ENCODE measurements at places on chromosomes 3 and 15.

- no peak for DNase-seq
These were observed 1029.8 kb upstream of the GBE1 start for GRCh38 chr3:82791241-82791640.

DNA sequence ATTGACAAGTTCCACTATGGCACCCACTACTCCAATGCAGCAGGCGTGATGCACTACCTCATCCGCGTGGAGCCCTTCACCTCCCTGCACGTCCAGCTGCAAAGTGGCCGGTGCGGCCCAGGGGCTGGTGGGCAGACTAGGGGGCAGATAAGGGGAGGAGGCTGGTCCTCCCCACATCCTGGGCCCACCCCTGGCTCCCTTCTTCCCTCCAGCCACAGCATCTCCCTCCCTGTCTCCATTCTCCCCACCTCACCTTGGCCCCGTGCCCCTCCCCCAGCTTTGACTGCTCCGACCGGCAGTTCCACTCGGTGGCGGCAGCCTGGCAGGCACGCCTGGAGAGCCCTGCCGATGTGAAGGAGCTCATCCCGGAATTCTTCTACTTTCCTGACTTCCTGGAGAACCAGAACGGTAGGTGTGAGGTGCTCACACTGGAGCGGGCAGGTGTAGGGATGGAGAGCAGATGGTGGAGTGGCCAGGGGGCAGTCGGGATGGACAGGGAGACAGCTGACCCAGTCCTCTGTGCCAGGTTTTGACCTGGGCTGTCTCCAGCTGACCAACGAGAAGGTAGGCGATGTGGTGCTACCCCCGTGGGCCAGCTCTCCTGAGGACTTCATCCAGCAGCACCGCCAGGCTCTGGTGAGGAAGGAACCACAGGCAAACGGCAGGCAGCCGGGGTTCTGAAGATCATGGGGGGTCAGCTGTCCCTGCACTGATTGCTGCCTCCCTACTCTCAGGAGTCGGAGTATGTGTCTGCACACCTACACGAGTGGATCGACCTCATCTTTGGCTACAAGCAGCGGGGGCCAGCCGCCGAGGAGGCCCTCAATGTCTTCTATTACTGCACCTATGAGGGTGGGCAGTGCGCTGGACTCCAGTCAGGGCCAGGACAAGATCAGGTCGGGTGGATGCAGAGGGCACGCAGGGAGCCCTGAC is 26.0 kb downstream of the NBEAL2 start:
- no peak for DNase-seq

GRCh38 chr3:43874731-43875130 is 184.0 kb downstream of the ABHD5 start:
- no peak for DNase-seq

DNA sequence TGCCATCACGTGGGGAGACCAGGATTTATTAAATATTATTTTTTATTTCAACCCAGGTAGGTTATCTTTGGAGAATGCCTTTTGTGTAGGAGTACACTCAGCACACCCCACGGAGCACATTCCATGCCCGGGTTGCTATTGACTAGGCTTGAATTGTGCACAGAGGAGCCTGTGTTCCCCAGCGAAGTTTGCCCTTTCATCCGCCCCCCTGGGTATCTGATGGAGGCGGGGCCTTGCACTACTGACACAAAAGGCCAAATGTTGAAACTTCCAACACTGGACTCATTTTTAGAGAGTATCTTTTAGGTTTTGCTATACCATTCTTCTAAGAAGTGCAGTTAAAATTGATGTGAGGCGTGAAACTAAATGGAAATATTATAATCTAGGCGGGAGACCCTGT is 39.3 kb upstream of the PPP4R2 start:
- DNase-seq, result no peak

DNA sequence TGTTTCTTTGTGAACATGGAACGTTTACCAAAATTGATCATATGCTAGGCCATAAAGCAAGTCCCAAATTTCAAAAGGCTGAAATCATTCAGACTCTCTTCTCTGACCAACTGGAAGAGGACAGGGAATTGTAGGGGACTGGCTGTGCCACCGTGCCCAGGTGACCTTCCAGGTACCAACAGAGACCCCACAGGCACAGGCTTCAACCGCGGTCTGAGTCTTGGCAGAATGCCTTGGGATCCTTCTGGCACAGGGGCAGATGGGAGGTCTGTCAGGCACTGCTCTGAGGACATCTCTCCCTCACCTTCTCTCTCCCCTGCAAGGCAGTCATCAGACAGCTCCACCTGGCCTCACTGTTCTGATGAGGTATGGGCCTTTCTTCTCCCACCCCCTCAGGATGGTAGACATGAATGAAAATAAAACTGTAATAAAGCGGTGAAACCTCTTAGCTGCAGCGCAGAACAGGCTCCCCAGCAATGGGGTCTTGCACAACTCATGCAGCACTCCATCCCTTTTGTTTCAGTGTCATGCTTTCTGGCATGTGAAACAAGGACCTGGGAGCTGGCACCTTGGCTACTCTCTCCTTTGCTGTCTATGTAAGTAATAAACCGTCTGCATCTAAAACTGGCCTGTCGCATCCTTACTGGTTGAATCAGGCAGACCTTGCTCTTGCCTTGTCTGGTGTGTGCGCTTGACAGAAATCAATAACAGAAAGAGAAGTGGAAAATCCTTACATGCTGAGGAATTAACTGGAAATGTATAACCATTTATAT is 289.2 kb downstream of the KLF13 start:
- no peak for DNase-seq

GRCh38 chr3:192818126-192818525 is 90.8 kb upstream of the FGF12 start:
- DNase-seq, result no peak

GRCh38 chr3:153400641-153401040 is 238.6 kb downstream of the RAP2B start:
- no peak for DNase-seq

DNA sequence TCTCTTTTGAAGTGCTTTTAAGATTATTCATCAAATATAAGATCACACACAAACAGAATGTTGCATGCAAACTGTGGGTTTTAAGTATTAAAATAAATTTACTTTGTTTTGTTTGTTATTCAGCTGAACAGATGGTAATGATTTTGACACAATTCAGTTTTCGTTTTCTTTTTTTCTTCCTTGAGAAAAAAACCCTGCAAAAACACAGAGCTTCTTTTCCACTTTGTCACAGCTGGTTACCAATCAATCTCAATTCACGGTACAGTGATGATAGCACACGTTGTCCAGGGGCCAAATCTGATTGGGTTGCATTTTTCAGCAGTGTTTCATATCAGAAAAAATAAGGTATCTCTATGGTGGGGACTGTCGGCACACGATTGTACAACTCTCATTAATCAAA is 473.6 kb downstream of the ROBO2 start:
- no peak for DNase-seq

- DNase-seq, result no peak
These were observed 3.9 kb downstream of the C3orf22 start for GRCh38 chr3:126554560-126555525.

- no peak for DNase-seq
These were observed 509.5 kb downstream of the TBL1XR1 start for GRCh38 chr3:176687754-176688153.

DNA sequence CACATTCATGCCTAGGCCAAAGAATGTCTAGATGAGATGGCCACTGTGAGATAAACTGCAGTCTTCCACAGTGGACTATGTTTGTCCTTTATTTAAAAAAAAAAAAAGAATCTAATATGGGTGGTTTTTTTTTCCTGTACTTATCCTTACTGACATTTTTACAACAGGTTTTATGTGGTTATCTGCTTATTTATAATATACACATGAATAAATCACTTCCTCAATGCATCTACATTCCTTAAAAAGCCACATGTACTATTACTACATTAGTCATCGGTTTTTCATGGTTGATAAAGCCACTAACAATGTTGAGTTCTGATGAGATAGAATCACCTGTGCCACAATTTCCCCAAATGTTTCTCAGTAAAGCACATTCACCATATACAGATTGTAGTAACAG is 341.3 kb upstream of the THBS1 start:
- no peak for DNase-seq

DNA sequence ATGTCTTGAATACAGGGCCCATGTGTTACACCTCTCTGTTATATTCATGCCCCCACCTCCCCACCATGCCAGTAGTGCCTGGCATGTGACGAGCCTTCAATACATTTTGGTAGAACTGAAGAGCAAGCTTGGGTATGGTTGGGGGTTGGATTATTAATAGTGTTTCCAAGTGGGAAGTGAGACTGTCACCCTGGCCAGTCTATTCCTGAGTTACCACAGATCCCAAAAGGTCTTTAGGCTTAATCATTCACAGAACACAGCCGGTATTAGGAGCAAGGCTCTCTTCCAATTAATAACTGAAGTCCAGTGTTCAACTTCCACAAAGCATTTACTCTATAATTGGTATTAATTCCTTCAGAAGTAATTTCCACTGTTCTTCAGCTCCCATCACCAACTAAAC is 231.9 kb upstream of the LRTM1 start:
- no peak for DNase-seq

- DNase-seq, result no peak
These were observed 38.8 kb downstream of the BHLHE40 start for GRCh38 chr3:5017925-5018531.

GRCh38 chr15:77126529-77127326 is 55.8 kb upstream of the TSPAN3 start:
- DNase-seq, result no peak

DNA sequence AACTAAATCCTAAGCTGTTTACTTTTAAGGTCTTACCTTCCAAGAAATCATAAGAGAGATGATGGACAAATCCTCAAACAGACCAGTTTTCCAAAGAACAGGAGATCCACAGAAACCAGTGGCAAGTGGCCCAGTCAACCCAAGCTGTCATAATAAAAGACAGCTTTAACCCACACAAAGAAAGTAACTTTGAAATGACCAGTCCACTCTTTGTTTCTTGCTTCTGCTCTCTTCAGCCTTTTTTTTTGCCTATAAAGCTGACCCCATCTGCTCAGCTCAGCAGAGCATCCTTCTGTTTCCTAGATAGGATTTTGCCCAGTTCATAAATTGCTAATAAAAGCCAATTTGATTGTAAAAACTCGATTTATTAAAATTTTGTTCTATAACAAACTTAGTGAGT is 299.4 kb downstream of the OXSM start:
- no peak for DNase-seq

- DNase-seq, result no peak
These were observed 39.1 kb downstream of the ABTB1 start for GRCh38 chr3:127711896-127712295.

DNA sequence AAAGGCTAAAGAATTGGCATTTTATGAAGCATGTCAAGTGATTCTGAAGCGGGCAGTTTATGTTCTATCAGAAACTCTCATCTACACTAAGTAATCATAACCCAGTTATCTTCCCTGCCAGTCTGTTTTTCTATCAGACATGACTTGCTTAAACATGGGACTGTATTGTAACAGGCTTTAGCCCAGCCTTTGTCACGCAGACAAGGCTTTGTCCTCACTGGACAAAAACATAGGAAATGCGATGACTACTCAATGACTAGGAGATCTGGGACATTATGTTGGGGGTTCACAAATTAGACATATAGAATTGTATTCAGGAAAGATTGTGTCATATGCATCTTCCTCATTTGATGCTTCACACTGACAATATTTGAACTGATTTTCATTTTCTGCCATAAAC is 115.5 kb downstream of the GADL1 start:
- no peak for DNase-seq

DNA sequence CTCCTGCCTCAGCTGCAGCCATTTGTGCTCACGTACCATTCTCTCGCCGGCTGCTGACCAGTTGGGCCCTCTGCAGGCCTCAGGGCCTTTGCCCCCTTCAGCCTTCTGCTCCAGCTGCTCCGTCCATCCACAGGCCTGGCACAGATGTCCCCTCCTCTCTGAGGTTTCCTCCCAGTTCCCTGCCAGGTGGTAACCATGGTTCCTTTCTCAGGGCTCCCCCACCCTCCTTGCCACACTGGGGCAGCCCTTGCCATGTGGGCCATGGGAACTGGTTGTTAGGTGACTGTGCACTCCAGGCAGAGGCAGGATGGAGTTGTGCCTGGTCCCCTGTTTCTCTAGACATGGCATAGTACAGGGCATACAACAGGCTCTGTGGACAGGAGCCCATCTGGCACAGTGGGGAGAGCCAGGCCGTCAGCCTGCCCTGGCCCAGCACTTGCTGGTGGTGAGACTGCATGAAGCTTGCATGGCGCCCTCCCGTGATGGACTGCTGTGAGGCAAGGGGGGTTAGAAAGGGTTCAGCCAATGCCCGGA is 148.9 kb downstream of the DNAJB8 start:
- DNase-seq, result no peak

- DNase-seq, result no peak
These were observed 72.9 kb downstream of the MEGF11 start for GRCh38 chr15:66180531-66181097.

- DNase-seq, result no peak
These were observed 29.0 kb downstream of the NMD3 start for GRCh38 chr3:161250116-161250515.

GRCh38 chr15:50057905-50058639 is 61.0 kb downstream of the ATP8B4 start:
- no peak for DNase-seq

DNA sequence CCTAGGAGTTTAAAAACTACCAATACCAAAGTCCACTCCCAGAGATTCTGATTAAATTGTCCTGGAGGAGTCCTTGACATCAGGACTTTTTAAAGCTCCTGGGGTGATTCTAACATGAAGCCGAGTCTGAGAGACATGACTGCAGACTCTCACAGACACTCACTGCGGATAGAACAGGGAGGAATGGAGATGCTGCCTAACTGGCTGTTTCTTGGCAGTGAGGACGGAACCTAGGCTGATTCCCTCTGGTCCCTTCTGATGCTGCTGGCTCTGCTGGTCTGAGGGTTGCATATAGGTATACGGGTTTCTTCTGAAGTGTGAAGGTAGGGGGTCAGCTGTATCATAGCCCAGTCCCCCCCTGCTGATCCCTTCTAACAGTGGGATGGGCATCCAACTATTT is 1.3 kb upstream of the HRG start:
- no peak for DNase-seq

- no peak for DNase-seq
These were observed 53.4 kb downstream of the FEM1B start for GRCh38 chr15:68330901-68331300.

GRCh38 chr15:49155834-49156627 is 632 bp upstream of the COPS2 start:
- DNase-seq, result no peak

GRCh38 chr3:41711651-41712050 is 250.3 kb downstream of the ULK4 start:
- no peak for DNase-seq

- peak; percentile 89 for DNase-seq
These were observed at the start of gene MAPKBP1 for GRCh38 chr15:41774062-41774881. MAPKBP1 (plus strand) TSS chr15:41774484; CDS start chr15:41775276, 792 bp downstream.

DNA sequence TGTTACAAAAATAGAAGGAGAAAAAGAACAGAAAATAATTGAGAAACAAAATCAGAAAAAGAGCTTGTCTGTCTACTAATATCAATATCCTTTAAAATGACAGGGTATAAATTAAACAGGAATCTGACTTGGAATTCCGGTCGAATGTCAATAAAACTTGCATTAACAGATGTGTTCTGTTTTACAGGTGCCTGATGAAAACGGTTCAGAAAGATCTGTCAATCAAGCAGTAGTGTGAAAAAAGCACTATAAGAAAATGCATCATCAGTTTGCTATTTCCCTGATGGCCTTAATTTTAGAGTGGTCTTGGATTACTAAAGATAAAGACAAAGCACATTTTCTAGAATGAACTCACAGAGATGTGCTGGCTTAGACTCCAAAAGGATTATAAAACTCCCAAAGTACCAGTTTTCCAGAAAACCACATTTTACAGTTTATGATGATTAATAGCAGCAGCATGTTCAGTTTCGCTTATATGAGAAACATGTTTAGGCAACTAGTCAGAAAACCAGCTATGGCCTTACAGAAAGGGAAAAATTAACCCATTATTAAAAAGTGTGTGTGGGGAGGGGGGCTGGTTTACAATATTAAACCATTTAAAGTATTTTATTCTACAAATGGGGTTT is 8.2 kb upstream of the C3orf38 start:
- no peak for DNase-seq
